ENCODE measurements at places on chromosomes 3 and 15.
A peak's percentile ranks its signal among the peaks of the same experiment; 100 is the strongest.

- no peak for DNase-seq
Observed at GRCh38 chr15:68484696-68485400, 52.9 kb upstream of the ITGA11 start.

DNA sequence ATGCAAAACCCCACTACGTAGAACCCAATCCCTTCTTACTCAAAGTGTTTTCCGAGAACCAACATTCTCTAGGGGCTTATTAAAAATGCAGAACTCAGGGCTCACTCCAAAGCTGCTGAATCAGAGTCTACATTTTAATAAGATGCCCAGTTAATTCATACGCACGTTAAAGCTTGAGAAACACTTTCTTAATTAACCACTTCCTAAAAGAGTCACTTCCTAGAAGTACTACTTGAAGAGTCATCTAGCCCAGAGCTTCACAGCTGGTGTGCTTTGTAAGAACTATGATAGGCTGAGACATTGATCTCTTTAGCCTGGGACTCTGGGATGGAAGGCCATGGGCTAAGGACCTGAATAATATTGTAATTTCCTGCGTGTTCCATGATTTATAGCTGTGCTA is 9.0 kb downstream of the COL6A5 start:
- DNase-seq: no peak

- DNase-seq: no peak
Observed at GRCh38 chr3:50302095-50303012, 1.0 kb downstream of the HYAL1 start.

GRCh38 chr3:172066880-172067796 is 27.8 kb downstream of the FNDC3B start:
- DNase-seq: no peak

DNA sequence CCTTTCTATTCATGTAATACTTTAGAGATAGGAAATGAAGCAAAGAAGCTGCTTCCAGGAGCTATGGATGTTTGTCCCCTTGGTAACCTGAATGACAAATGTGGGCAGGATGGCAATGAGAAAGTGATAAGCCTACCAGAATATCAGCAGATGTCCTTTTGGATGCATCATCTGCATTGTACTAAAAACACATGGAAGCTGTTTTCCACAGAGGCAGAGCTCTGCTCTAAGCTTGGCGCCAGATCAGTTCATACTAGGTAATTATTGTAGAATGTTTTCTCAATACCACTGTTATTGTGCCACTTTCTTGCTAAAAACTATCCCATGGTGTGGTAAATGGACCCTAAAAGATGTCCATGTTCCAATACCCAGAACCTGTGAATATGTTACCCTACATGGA is 100.2 kb downstream of the DTWD1 start:
- no peak for DNase-seq

- no peak for DNase-seq
Observed at GRCh38 chr15:41655716-41656115, 4.5 kb upstream of the MGA start.

DNA sequence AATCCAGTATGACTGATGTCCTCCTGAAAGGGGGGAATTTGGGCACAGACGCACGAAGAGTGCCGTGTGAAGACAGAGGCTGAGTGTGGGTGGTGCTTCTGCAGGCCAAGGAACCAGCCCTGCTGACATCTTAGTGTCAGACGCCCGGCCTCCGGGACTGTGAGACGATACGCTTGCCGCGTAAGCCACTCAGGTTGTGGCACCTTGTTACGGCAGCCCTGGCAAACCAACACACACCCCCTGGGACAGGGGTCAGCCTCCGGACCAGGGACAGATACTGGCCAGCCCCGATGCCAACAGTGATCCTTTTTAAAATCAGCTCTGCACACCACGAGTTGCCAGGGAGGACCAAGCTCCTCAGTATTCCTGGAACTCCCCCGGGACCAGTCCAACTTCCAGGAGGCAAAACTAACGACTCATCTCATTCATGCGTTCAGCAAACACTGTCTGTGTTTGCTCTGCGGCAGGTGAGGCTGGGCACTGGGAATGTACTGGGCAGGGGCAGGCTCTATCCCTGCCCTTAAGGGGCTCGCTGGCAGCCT is 21.2 kb upstream of the PIGZ start:
- no peak for DNase-seq

DNA sequence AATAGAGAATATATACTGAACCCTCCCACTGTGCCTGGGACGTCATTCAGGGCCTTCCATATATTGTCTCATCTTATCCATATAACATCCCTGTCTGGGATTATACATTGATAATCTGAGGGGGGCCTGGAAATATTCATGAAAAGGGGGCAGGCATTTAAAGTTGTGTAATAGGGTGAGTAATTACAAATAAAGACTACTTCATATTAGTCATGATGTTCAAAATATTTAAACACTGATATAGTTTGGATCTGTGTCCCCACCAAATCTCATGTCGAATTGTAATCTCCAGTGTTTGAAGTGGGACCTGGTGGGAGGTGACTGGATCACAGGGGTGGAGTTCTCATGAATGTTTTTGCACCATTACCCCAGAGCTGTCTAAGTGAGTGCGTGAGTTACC is 97.8 kb downstream of the AQP9 start:
- DNase-seq: no peak

- DNase-seq: peak; percentile 70
Observed at GRCh38 chr15:64507293-64507802, 47.0 kb downstream of the ZNF609 start.

- no peak for DNase-seq
Observed at GRCh38 chr15:81096398-81096797, 37.7 kb upstream of the CFAP161 start.

- no peak for DNase-seq
Observed at GRCh38 chr3:82011336-82011735, 249.9 kb upstream of the GBE1 start.

DNA sequence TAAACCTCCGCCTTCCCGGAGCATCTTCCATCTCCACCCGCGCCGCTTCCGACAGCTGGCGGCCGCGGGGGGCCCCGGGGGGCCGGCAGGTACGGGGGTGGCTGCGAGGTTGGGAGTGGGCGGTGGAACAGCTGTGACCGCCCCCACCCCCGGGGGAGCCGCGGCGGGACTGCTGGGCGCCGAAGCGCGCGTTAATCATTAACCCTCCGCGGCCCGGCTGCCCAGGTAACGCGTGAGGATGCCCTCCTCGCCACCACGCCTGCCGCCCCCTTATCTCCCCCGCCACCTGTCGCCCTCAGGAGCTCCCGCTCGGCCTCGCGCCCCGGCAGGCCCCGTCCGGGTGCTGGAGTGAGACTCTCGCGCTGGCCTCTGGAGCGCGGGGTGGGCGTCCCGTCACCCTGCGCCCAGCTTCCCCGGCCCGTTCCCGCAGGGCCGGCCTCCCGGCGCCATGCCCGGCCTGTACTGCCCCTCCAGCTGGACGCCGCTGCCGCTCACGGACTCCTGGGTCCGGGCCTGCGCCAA is 757 bp downstream of the VWA5B2 start:
- DNase-seq: no peak

DNA sequence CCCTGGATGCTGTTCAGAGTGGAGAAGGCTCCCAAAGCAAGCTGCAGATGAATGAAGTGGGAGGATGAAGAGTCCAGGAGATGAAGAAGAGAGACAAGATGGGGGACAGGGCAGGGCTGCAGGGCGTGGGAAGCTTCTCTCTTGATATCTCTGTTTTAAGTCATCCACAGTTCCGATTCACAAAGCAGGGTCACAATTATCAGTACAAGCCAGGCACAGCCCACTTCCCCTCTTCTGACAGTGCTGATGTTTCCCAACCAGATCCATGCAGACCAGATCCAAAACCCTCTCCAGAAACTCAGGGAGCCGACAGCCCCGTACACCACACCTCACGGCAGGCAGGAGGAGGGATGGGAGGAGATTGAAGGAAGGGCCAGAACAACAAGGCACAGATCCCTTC is 31.1 kb downstream of the NTRK3 start:
- DNase-seq: no peak

GRCh38 chr15:49815950-49816349 is 195.1 kb downstream of the DTWD1 start:
- DNase-seq: no peak

DNA sequence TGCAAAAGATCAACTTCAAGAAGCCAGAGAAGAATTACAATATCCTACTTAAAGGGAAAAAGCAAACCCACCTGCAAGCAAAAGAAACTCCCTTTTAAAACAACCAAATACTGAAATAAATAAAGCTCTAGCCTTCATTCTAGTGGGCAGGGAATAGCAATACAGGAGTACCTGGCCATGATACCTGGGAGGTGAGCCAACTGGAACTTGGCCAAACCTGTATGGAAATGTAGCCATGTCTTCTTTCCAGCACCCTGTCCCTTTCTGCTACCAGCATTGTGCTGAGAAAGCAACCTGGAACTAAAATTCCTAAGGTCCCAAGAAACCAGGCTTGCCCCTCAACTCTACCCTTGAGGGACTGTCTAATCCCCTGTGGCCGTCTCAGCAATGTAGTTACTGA is 530.0 kb downstream of the EPHB1 start:
- DNase-seq: no peak

DNA sequence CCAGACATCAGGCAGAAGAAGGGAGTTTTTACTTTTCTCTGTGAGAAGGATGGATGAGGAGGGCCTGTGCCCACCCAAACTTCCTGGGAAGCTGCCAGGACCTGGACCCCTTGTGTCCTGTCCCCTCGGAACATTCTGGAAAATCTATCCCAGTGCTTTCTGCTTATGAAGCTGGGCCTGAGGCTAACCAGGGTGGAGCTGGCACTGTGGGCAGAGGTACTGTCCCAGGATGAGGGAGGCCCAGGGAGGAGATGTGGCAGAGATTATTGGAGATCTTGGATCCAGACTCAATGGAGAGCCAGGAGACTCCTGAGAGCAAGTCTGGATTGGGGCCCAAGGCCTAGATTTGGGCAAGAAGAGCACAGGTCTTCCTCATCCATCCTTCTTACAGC is 44.4 kb downstream of the SPSB4 start:
- no peak for DNase-seq

DNA sequence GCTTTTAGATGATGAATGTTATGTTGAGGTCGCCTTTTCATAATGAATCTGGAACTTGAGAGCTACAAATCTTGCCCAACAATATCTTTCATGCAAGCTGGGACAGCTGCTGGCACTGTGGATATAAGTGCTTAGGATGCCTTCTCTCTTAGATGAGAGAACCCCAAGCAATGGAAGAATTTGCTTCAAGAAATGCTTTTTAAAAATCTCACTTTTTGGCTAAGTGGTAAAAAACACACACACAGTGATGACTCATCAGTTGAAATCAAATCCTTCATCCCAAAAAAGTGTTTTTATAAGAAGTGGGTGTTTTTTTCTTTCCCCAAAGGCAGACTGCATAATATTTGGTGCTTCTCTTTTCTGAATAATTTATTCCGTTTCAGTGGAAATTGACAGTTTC is 38.4 kb upstream of the GALNT15 start:
- no peak for DNase-seq

- no peak for DNase-seq
Observed at GRCh38 chr15:36330598-36330997, 248.8 kb upstream of the CDIN1 start.

- DNase-seq: peak; percentile 50
Observed at GRCh38 chr3:188169830-188170455, 16.0 kb downstream of the LPP start.

DNA sequence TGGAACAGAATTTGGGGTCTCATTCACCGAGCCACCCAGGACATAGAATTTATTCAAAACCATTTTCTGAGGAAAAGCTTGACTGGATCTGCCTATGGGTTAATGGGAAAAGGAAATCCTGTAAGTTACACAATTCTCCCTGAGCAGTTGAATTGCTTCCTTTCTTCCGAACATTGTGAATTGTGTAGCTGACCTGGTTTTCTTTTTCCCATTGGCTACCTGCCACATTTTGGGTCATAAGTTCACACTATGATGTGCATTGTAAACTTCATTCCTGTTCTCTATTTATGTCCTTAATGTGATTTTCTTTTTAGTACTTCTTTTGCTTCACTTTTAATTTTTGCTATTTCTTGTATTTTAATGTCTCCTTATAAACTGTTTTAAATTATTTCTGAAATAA is 386.0 kb upstream of the LRRC3B start:
- DNase-seq: no peak

- no peak for DNase-seq
Observed at GRCh38 chr3:195854628-195855294, 43.0 kb upstream of the MUC4 start.

DNA sequence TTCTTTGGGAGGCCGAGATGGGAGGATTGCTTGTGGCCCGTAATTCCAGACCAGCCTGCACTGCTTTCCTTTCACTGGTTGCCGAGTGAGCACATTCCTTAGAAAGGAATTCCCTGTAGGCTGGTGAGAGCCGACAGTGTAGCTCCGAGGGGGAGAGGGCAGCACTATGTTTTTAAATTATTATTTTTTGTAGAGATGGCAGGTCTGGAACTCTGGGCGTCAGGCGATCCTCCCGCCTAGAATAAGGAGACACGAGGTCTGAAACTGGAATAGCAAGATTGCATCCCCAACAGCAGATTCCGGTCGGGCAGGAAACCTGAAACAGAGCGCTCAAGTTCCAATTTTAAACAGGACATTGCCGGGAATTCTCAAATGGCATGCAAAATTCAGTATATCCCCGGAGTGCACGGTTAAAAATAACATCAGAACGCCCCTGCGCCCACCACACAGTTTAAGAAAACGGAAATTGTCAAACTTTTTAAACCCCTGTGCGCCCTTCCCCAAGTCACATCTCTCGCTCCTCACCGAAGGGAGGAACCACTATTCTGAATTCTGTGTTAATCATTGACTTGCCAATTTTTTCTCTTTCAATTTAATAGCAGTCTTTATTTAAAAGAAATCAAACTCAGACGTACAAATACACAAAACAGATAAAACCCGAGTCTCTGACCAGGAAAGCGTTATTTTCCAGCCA is 643 bp upstream of the RNU5B-1 start:
- peak; percentile 72 for DNase-seq

DNA sequence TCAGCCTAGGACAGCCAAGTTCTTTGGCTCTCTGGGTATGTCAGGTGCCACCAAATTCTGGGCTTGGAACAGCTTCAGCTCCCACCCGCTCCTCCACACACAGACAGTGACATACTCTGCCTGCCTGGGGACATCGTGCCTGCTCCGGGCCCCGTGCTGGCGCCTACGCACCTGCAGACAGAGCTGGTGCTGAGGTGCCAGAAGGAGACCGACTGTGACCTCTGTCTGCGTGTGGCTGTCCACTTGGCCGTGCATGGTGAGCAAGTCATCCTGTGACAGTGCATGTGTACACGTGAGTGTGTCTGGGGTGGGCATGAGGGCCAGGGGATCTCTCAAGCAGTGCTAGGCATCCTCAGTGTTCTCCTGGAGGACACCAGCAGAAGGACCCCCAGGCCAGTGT is 922 bp downstream of the IL17RC start:
- no peak for DNase-seq

GRCh38 chr15:91186904-91187656 is 87.0 kb downstream of the SV2B start:
- no peak for DNase-seq

- DNase-seq: peak; percentile 94
Observed at GRCh38 chr3:187739561-187740332, 5.5 kb downstream of the BCL6 start.

Data from activated CD8-positive, alpha-beta memory T cell treated with anti-CD3 and anti-CD28 coated beads for 24 hours (primary cell).